ENCODE measurements at places on chromosomes 5 and 9.
A peak's percentile ranks its signal among the peaks of the same experiment; 100 is the strongest.

- DNase-seq, result no peak
Measured at GRCh38 chr9:16656432-16657169, 213.9 kb downstream of the BNC2 start.

GRCh38 chr9:120559546-120559945, 20.4 kb downstream of the CDK5RAP2 start:
- DNase-seq, result no peak

GRCh38 chr5:95216136-95216955, 68.5 kb downstream of the MCTP1 start:
- DNase-seq, result no peak

- DNase-seq, result no peak
Measured at GRCh38 chr5:26486631-26487030, 551.8 kb downstream of the CDH9 start.

DNA sequence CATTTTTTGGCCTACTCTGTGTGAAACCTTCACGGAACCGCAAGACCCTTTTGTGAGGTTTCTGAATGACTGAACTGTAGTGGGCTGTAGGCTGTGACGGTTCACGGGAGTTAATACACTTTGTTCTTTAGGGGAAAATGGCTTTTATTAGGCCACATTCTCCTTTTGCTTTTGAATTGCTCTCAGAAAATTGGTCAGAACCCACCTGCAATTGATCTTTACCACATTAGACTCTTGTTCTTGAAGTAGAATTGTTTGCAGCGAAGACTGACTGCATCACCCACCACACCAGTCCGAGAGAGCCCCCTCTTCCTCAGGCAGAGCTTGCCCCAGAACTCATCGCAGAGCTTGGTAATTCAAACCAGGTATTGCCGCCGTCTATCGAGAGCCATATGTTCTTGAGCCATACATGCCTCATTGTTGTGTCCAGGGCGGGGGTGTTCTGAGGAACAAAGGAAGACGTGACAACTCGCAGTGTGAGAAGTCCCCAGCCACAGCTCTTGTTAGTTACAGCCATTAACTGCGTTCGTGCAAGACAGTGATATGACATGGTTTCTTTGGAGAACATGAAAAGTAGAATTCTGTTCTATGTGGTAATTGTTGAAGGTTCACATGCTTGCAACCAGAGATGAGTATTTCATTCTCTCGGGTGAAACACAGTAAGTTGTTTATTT, 166.4 kb upstream of the OTULINL start:
- DNase-seq, result no peak

DNA sequence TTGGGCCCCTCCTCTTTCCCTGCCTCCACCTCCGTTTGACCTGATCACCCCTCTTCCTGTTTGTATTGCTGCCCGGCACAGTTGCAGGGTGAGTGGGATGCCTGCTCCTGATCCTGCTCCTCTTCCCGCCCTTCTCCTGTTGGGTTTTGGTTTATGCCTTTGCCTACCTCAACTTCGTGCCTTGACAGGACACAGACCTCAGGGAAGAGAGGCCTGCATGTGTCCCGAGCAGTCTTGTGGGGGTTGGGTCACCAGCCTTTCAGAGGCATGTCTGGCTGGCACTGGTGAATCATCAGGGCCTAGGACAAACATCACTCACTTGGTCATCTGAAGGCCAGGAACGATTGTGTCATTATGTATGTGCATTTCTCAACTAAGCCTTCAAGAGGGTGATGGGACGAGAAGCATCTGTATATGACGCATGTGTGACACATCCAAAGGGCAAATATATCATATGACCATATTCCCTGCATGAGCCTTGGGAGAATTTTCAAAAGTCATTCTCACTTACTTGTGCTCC, 56.9 kb downstream of the NPR3 start:
- DNase-seq, result no peak

DNA sequence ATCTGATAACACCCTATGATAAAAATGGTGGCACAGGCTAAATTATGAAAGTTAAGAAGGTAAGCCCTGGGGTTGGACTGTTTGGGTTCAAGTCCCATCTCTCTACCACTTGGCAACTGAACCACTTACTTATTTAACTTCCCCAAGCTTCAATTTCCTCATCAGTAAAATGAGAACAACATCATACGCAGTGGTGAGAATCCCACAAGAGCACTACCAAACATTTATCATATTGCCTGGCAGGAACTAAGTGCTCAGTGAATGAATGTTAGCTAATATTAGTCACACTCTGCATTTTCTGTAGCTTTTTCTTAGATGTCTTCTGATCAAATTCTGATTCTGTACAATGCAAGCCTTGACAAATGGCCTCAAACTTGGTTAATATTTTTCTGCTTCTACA, 306.7 kb downstream of the EBF1 start:
- no peak for DNase-seq

DNA sequence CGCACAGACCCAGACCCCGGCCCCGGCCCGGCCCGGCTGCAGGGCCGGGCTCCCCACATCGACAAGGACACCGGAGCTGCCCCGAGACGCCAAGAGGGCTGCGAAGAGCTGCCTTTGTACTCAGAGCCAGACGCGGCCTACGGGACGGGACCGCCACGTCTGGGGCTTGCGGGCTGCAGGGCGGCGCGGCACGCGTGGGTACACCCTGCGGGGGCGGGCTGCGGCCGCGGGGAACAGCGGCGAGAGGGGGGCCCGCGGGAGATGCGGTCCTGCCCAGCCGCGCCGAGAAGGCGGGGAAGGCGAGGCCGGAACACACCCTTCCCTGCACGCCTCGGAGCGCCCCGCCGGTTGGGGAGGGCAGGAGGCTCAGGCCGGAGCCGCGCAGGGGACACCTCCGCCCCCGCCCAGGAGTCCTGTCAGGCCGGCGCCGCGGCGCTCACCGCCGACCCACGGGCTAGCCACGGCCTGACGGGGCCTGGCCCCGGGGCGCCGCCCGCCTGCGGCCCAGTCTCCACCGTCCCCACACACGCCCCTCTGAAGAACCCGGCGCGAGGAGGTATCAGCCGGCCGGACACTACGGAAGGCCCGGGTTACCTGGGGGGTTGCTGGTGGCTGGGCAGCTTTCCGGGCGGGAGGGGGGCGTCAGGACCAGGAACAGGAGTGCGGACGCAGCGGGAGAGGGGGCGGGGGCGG, 478 bp downstream of the RAB14 start:
- DNase-seq, result no peak

DNA sequence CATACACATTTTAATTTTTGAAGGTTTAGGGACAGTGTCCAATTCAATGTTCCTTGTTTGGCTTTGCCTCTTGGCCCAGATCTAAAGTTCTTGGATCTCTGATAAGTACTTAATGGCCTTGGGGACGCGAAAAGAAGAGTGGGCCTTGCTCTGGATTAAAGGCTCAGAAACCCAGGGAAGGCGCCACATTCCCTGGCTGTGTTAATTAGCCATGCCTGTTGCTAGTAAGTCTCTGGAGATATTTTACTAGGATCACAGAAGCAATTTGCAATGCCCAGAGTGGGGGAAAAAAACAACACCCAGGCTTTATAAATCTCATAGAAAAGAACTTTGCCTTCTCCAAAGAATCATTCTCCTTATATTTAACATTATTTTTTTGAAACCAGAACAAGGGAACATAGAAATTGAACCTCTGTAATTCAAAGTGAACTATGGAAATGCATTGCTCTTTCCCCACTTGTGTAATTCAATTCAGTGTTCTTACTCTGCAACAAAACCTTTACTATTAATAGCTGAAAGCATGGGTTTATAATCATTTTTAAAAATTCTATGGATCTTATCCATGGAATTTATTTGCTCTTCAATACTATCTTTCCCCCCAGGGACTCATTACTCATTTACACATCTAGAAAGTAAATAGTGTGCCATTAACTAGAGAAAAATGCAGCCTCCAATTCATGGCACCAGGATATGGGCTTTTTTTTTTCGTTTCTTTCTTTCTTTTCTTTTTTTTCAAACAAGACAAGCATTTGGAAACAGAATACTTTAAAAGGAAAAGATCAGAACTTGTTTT, 172.2 kb upstream of the ANKRD55 start:
- DNase-seq, result peak; percentile 63

DNA sequence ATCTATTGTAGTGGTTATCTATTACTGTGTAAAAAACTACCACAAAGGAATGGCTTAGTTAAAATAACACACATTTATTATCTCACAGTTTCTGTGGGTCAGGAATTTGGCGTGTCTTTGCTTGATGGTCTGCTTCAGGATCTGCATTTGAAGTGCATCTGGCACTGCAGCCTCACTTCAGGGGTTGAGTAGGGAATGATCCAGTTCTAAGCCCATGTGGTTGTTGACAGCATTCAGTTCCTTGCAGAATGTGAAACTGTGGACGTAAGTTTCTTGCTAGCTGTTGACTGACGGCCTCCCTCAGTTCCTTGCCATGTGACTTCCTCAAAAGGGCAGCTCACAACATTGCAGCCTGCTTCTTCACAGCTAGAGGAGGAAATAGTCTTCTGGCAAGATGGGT, 2.1 kb upstream of the OGN start:
- DNase-seq, result no peak

- no peak for DNase-seq
Measured at GRCh38 chr9:4263591-4263990, 36.3 kb downstream of the GLIS3 start.

DNA sequence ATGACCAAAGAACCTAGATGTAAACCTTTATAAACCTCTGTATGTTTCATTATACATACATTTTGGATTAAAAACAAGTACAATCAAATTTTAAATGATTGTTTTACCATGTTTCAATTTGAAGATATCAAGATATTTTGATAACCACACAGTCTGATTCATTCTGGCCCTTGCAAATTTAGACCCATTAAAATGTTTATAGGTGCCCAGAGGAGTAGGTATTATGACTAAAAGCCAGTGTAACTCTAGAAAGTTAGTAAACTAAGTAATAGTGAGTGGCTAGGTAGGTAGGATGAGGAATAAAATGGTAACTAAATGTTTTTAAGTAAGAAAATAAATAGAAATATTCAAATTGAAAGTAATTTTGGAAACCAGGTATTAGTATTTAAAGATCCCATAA, 165.5 kb downstream of the PBX3 start:
- no peak for DNase-seq

GRCh38 chr9:97518909-97519307, 17.4 kb downstream of the TMOD1 start:
- no peak for DNase-seq

- DNase-seq, result no peak
Measured at GRCh38 chr9:126471084-126471624, 142.6 kb upstream of the LMX1B start.

DNA sequence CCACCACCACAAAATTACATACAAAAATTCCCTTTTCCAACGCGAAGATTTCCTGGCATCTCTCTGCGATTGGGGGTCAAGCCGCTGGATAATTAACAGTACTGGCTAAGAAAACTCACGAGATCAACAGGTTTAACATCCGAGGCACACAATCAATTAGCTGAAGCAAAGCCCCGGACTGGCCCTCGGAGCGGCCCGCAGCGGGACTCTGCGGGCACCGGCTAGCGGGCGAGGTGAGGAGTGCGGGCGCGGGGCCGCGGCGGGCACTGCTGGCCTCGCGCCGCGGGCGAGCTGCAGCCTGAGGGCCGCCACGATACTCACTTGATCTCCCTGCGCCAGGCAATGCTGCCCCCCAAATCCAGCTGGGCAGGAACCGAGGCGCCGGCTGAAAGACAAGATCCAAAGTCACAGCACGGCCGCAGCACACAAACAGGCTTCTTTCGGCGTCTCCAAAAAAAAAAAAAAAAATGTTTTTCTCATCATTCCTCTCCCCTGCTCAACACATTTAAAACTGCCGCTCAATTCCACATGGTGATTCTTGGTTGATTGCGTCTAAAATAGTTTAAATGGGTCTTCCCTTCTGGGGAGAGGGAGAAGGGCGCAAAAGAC, 210.2 kb downstream of the MEF2C start:
- DNase-seq, result peak; percentile 59

DNA sequence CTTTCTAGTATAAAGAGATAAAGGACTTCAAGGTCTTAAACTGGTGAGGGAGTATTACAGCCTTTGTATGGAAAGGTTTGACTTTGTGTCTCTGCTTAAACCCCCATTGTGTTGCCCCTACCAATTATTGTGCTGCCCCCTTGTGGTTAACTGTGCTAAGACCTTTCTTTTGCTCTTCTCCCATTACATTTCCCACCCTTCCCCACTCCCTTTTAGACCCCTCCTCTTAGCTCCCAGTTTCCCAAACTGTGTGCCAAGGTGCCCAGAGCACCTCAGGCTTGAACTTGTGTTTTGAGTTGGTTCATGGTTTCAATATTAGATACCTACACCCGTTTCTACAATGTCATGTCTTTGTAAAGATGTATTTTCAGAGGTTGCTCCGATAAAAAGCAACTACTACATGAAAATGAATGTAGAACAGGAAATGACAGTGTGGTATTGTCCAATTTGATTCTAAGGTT, 2.9 kb downstream of the JAK2 start:
- DNase-seq, result peak; percentile 61

DNA sequence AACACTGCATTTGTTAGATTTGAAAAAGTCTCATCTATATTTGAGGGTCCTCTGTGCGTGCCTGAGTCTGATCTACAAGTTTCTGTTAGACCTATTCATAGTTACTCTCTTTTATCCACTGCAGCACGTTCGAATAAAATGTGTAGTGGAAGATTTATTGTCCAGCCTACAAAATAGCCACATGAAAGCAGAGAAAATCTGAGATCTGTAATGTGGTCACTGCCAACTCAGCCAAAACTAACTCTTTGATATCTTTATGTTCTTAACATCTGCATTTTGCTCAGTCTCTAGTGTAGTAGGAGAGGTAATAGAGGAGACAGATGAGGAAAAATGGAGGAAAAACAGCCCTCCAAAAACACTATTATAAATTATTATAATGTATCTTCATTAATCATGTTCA, 354.0 kb downstream of the NPR3 start:
- no peak for DNase-seq

- peak; percentile 94 for DNase-seq
Measured at GRCh38 chr9:136572003-136572827, 26.4 kb upstream of the NOTCH1 start.

DNA sequence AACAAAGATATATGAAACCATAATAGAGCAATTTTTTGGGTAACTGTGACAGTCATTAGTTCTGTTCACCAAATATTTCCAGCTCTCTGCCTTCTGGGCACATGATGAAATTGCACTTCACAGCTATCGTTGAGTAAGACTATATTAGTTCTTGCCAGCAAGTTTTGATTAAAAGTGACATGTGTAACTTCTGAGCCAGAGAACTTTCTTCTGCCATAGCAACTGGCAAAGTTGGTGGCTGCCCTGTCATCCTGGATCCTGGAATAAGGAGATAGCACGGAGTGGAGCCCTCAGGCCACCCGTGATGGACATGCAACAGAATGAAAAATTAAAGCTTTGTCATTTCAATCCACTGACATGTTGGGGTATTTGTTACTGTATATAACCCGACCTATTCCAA, 194.4 kb upstream of the VCAN start:
- DNase-seq, result no peak

- DNase-seq, result no peak
Measured at GRCh38 chr5:133468596-133468995, 143.7 kb downstream of the FSTL4 start.

- DNase-seq, result no peak
Measured at GRCh38 chr9:133102190-133103021, 18.6 kb downstream of the RALGDS start.

GRCh38 chr5:61264273-61264661, 67.8 kb upstream of the ZSWIM6 start:
- DNase-seq, result no peak

GRCh38 chr5:119330367-119331183, 25.2 kb upstream of the TNFAIP8 start:
- no peak for DNase-seq

- no peak for DNase-seq
Measured at GRCh38 chr9:91053824-91054223, 252.2 kb downstream of the SYK start.
